ENCODE measurements at places on chromosomes 3 and 15. TPM values are rescaled to one million over a fixed set of nuclear protein-coding genes. Genes with fewer than 3 reads are reported as not detected.

- DNase-seq: no peak
Observed at GRCh38 chr3:45642731-45643152, 46.5 kb upstream of the SACM1L start.

DNA sequence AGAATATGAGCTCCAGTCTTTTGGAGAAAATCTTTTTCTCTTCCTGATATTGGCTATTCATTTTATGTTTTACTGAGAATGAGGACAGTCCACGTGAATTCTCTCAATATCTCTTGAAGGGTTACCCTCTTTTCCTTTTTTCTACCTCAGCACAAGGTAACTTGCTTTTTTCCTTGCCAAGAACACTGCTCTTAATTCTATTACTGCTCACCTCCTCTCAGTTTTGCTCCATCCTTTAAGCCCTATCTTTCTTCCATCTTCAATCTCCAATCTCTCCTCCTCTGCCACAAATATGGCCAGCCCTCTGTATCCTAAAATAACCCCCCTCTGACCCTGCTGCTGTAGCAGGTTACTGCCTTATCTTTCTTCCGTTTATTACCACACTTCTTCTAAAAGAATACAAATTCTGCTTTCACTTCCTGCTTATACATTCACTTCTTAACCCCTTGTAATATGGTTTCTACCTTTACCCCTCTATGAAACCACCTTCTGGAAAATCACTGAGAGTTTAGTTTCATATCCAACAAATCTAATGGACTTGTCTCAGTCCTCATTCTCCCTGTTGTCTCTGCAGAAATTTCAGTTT lies 89.0 kb downstream of the NFKBIZ start:
- no peak for DNase-seq

GRCh38 chr3:53846134-53846850 lies at the start of the genes CHDH and IL17RB:
CHDH (minus strand) TSS chr3:53846419; CDS start chr3:53824008, 22,411 bp downstream.
IL17RB (plus strand) TSS chr3:53846568; CDS start chr3:53846589, 21 bp downstream.
- DNase-seq: peak; percentile 28

DNA sequence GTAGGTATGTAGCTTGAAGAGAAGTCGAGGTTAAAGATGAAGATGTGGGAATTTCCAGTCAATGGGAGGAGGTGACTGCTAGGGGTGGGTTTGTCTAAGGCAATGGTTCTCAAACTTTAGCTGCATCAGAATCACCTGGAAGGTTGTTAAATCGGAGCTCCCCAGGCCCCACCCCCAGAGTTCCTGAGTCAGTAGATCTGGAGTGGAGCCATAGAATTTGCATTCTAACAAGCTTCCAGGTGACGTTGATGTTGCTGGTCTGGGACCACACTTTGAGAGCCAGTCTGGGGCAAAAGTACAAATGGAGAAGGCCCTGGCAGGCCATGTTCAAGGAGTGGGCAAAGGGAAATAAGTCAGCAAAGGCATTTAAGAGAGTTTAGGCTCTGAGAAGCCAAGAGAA lies 69.1 kb downstream of the CMTM8 start:
- no peak for DNase-seq

- DNase-seq: no peak
Observed at GRCh38 chr3:142106548-142106947, 42.8 kb downstream of the TFDP2 start.

DNA sequence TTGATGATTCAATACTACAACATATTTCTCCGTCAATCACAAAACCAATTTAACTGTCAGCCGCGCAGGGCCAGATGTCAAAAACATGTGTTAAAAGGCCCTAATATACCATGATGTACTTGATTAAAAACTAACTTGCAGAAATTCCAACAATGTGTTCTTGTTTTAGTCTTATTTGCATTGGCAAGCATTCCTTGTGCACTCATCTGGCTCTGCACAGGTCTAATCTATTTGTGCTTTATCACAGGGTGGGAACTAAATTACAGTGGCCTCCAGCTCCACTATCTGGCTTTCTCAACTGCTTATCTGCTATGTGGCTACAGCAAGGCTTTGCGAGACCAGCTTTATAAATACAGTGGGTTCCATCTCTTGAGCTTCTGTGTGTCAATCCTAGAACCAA lies 455.5 kb downstream of the ERC2 start:
- DNase-seq: no peak

GRCh38 chr3:10974746-10975375 lies 17.7 kb upstream of the SLC6A1 start:
- no peak for DNase-seq

DNA sequence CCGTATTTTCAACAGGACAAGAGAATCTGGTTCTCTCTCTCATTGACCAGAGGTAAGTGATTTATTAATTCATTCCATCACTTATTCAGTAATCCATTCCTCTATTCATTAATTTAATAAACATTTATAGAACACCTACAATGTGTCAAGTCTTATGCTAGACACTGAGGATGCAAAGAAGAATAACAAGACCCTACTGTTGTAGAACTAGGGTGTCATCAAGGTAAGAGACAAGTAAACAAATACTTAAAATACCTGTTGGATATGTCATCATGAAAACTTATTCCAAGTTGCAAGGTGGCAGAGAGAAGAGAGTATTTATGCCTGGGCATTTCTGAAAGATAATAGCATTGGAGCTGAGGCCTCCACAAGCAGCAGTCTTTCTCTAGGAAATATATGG lies 257.8 kb downstream of the CDIN1 start:
- DNase-seq: no peak

DNA sequence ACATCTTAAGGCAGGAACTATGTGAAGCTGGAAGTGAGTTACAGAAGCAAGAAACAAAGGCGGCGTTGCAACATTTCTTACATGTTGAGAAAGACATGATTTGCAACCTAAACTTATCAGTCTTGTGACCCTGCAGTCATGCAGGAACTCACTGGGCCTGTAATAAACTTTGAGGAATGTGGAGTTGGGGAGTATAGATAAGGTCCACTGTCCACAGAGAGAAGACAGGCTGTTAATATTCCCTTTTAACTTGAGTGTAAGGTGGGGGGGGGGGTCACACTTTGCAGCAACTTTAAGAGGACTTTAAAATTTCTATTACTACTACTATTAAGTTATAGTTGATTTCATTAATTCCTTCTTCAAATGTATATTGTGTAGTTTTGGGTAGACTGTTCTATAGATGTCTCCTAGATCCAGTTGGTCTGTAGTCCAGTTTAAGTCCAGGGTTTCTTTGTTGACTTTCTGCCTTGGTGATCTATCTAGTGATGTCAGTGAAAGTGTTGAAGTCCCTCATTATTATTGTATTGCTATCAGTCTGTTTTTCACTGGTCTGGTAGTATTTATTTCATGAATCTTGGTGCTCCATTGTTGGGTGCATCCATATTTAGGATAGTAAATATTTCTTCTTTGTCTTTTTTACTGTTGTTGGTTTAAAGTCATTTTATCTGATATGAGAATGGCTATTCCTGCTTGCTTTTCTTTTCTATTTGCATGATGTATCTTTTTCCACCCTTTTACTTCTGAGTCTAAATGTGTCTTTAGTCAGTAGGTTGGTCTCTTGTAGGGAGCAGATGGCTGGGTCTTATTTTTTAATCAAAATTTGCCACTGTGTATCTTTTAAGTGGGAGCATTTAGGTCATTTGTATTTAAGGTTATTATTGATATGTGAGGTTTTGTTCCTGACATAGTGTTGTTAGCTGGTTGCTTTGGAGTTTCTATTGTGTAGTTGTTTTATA lies 15.6 kb upstream of the FAM98B start:
- DNase-seq: no peak

DNA sequence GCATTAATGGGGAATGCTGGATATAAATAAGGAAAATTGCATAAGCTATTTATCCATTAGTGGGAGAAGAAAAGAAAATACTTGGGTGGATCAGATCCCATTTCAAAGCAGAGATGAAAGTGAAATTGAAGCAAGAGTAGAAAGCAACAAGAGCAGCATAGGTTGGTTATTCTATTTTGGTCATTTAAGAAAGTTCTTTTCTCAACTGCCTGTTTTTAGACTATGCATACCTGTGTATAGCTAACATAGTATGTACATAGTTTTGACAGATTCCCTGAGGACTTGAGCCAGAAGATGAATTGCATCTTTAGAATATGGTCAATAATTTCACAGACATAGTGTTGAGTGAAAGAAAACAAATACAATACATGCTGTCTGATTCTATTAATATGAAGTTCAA lies 29.0 kb upstream of the DENND4A start:
- no peak for DNase-seq

DNA sequence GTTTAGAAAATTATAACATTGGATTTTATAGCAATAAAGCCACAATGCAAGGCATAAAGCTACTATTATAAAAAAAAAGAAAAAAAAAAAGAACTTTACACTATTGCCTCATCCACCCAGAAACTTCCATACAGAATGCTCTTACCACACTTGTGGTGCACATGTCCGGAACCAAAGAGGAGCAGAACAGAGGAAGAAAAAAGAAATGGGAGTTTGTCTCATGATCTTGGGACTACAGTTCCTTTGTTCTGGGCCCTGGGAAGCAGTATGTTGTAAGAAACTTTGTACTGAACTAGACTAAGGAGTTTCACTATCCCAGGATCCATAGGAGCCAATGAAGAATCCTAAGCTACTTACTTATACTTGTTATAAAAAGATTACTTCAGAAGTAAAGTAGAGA lies 36.1 kb downstream of the FMN1 start:
- DNase-seq: no peak

GRCh38 chr15:90239371-90239770 lies 5.4 kb downstream of the GDPGP1 start:
- DNase-seq: no peak

GRCh38 chr15:82952158-82953081 lies at the start of gene HOMER2:
HOMER2 (minus strand) TSS chr15:82952720; CDS start chr15:82952535, 185 bp downstream.
- no peak for DNase-seq

GRCh38 chr3:42025370-42026138 lies 63.7 kb upstream of the ULK4 start:
- DNase-seq: peak; percentile 89

GRCh38 chr3:20842002-20842401 lies 656.0 kb upstream of the SGO1 start:
- DNase-seq: no peak

GRCh38 chr15:74604983-74605794 lies 10.4 kb upstream of the CLK3 start:
- DNase-seq: no peak

DNA sequence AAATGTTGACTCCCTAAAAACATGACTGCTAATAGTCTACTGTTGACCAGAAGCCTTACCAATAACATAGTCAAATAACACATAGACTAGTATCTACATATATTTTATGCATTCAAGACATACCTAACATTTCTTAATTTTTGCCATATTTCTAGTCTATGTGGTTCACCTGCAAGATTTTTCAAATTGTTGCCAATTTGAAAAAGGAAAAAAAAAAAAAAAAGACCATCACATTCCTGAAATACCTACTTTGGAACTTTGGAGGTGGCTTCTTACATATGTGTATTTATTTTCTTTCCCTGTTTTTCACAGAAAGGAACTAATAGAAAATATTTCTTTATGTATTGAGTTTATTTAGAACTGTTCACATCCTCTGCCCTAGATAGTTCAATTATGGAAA lies 13.4 kb upstream of the ATP13A3 start:
- DNase-seq: no peak

DNA sequence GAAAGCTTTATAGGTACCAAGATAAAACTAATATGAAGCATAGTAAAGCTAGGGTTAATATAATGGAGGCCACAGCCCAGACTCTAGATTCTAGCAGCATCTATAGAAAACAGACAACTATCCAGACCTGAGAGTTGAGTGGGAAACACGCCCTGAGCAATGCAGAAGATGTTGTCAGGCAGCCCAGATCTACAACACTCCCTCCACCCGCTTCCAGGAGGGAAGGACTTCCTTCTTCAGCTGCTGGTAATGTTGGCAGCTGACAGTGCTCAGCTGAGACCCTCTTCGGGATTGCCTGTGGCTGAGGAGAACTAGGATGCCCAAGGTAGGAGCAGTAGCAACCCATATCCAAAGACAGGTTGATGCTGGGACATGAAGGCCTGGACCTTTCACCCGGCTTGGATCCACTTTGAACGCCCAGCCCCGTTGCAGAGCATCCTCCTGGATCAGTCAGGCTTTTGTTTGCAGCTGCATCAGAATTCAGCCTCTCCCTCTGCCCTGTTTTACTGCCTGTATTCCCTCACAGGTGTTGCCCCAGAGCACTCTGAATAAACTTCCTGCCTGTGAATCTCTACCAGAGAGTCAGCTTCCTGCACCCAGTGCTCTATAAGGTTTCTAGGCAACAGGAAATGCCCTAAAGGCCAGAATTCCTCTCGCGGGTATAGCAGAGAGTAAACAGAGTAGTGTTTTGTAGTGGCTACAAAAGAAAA lies 174.7 kb upstream of the IL12A start:
- no peak for DNase-seq

GRCh38 chr3:190768891-190769290 lies 93.6 kb downstream of the GMNC start:
- DNase-seq: no peak

GRCh38 chr3:120908795-120909601 lies 993 bp downstream of the STXBP5L start:
- DNase-seq: no peak

DNA sequence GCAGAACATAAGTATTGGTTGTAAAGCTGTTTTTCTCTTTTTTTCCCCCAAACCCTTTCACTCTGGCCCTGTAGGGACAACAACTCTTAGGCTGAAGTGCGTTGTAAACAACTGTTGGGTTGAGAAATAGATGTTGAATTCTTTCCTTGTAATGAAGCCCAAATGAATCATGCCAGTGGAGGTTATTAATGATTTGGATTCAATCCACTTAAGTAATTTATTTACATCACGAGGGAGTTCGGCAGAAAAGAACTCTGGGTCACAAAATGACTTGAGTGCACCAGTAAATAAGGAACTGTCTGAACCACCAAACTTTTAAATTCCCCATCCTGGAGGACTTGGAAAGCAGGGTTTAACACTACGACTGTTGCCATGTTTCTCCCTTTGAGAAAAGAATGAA lies 218.9 kb downstream of the PDZRN3 start:
- no peak for DNase-seq

- no peak for DNase-seq
Observed at GRCh38 chr3:129439226-129439816, 427 bp downstream of the MBD4 start.

- no peak for DNase-seq
Observed at GRCh38 chr15:45634432-45635190, at the start of gene SQOR. SQOR (plus strand) TSS chr15:45635029; CDS start chr15:45658924, 23,895 bp downstream.

DNA sequence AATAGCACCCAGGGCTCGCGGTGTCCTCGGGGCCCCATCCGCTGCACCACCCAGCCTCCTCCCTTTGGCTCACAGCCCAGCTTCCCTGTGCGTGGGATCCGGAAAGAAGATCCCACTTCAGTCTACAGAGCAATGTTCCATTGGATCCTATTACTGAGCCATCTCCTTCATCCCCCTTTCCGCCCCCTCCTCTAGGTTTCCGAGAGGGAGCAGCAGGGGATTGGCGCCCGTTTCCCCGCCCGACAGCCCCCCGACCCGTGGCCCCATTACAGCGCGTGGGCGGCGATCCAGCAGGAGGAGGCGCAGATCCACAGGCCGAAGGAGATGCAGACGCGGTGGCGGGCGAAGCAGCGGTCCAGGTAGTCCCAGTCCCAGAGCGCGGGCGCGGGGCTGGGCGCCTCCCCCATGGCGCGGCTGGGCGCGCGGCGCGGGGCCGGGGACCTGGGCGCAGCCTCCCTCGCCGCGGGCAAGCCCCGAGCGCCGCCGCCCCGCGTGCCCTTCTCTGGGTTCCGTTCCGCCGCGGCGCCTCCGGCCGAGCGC lies 340 bp downstream of the TMEM44 start:
- DNase-seq: no peak

The SLC24A5 gene
- polyA plus RNA-seq: 0.30 TPM

The SCG5 gene
- polyA plus RNA-seq: 19.7 TPM

The ISY1 gene
- polyA plus RNA-seq: 55.8 TPM

The GALNT15 gene
- 2.7 TPM for polyA plus RNA-seq

The NR1I2 gene
- 0.47 TPM for polyA plus RNA-seq

The HHLA2 gene
- 13.5 TPM for polyA plus RNA-seq

The TRAT1 gene
- not detected for polyA plus RNA-seq

The CRYGS gene
- 11.3 TPM for polyA plus RNA-seq

The PTX3 gene
- polyA plus RNA-seq: 3.8 TPM

The STIMATE gene
- polyA plus RNA-seq: 15.5 TPM

The CYP8B1 gene
- polyA plus RNA-seq: 0.62 TPM

The ZBBX gene
- polyA plus RNA-seq: 7.0 TPM

The SOX2 gene
- 0.37 TPM for polyA plus RNA-seq

All from left renal cortex interstitium (tissue), 4 donors.